ENCODE measurements at places on chromosomes 3 and 15.

GRCh38 chr3:30644615-30645014 lies 38.2 kb downstream of the TGFBR2 start:
- DNase-seq: peak; percentile 57

- no peak for DNase-seq
These were observed 268.4 kb upstream of the NSMCE3 start for GRCh38 chr15:29538044-29538443.

- DNase-seq: no peak
These were observed 63.2 kb downstream of the AKAP13 start for GRCh38 chr15:85443593-85444087.

- no peak for DNase-seq
These were observed 23.7 kb downstream of the CIP2A start for GRCh38 chr3:108565506-108565905.

DNA sequence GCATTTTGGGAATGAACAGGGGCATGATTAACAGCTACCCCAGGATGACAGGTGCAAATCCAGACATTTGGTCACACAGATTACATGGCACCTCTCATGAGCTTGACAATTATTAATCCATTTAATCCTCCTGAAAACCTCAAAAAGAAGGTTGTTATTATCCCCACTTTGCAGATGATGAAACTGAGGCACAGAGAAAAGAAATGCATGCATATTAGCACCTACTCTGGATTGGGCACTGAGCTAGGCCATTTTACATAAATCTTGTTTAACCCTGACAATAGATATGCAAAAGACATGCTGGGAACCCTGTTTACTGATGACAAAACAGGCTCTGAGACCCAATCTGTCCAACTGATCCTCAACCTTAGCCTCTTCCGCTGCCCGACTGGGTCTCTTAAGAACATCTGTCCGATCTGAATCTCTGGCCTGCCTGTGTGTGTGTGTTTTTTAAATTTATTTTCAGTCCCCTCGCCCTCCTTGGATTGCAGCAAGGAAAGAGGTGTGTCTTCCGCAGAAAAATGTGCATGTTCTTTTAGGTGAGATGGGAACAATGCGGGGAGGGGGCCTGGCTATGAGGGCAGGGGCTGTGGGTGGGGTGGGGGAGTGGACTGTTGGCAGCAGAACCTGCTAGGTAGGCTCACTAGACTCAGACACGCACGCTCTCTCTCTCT lies 162.5 kb downstream of the WNT7A start:
- no peak for DNase-seq

- DNase-seq: no peak
These were observed 305.4 kb upstream of the ROPN1 start for GRCh38 chr3:124297062-124297980.

GRCh38 chr3:45785605-45786150 lies 10.7 kb downstream of the SLC6A20 start:
- no peak for DNase-seq

- DNase-seq: no peak
These were observed 169.0 kb upstream of the SLC24A5 start for GRCh38 chr15:47951781-47952180.

DNA sequence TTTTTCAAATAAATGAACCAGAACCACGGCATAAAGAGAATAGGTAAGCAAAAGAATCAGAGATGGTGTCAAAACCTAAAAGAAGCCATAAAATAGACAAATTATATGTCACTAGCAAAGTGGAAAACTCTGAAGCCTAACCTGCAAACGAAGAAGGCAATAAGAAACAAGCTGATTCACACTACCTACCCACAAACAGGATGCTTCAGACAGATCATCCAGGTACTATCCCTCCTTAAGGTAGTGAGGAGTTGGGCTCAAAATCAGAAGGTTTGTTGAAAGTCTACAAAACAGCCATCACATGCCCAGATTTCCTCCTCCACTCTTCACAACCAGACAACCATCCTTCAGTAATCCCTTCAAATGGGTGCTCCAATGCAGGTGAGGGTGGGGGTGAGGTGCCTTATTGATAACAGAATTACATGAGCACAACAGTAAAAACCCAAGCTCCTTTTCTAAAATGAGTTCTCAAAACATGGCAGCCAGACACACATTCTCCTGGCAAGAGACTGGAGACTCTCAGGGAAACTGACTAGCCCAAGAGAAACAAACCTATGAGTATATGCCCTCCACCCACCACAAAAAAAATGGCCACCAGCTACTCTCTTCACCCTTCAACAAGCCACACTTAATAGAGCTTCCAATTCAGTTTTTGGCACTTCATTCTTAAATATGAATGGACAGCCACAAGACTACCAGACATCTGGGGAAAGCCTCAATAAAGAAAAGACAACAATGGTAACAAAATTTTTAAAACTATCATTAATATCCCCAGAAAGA lies 6.4 kb downstream of the KPNA1 start:
- no peak for DNase-seq

DNA sequence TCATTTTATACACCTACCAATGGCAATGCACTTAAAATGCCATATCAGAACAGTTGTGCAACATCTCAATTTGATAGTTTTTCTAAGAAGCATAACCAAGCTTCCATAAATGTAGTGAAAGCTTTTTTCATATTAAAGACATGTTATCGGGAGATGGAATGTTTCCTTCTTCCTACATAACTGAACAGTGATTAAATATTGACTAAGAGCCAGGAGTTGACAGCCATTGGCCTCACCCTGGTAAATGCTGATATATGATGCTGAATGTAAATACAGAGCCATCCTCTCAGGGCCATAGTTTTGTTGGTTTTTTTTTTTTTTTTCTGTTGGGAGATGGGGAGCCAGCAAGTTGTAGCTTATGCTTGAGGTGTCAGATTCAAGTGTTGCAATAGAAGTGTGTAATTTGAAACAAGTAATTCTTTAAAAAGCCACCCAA lies 203.3 kb upstream of the IL12A start:
- no peak for DNase-seq

GRCh38 chr3:16906682-16907081 lies 21.9 kb downstream of the PLCL2 start:
- DNase-seq: no peak

DNA sequence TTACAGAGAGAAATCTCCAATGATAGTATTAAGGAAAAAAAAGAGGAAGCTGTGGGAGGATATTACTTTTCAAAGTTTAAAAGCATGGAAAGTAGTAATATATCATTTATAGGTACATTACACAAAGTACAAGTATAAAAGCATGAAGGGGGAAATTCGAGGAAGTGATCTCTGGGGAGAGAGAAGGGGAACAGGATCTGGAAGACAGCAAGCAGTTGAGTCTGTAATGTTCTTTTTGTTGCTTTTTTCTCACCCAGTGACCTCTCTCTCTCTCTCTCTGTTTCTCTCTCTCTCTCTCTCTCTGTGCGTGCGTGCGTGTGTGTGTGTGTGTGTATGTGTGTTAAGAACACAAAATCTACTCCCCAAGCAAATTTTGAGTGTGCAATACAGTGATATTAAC lies 10.2 kb downstream of the C3orf20 start:
- no peak for DNase-seq

- DNase-seq: no peak
These were observed 29.5 kb downstream of the ATOSA start for GRCh38 chr15:52649686-52650085.

DNA sequence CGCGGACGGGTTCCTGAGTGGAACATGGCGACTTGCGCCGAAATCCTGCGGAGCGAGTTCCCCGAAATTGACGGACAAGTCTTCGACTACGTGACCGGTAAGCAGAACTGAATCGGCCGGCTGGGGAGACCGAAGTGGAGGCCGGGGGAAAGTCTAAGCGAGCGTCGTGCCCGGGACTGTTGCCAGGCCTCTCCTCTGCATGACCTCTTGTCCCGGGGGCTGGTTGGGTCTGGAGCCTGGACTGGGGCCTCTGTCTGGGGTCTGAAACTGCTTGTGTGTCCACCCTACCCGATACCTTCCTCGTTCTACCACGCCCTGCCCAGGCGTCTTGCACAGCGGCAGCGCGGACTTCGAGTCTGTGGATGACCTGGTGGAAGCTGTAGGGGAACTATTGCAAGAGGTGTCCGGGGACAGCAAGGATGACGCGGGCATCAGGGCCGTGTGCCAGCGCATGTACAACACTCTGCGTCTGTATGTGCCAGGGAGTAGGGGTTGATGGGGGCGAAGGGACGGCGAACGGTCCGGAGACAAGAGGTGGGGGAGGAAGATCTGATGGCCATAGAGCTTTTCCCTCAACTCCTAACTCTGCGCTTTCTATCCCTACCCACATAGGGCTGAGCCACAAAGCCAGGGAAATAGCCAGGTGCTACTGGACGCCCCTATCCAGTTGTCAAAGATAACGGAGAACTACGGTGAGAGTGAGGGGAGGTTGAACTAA lies at the start of gene ABCF3:
ABCF3 (plus strand) TSS at position 16 of the 718 bp plus-strand sequence; CDS start at position 25, 9 bp downstream.
- no peak for DNase-seq

- DNase-seq: no peak
These were observed 22.1 kb upstream of the HEG1 start for GRCh38 chr3:125077864-125078263.

DNA sequence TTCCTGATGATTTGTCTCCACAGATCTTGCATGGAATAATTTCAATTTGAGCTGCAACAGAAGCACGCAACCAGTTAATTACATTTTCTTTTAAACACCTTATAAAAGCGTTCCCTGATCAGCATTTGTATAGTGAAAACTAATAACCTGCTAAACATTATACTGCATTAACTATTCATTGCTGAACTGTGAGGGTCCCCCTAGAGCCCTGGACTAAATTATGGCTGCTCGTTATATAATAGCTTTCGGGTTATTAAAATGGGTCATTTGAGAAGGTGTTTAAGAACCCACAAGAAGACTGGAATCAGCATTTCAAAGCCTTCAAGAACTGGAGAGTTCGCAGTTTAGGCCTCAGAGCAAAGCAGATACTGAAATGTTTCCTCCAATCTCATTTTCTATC lies 52.9 kb upstream of the ICE2 start:
- DNase-seq: no peak

DNA sequence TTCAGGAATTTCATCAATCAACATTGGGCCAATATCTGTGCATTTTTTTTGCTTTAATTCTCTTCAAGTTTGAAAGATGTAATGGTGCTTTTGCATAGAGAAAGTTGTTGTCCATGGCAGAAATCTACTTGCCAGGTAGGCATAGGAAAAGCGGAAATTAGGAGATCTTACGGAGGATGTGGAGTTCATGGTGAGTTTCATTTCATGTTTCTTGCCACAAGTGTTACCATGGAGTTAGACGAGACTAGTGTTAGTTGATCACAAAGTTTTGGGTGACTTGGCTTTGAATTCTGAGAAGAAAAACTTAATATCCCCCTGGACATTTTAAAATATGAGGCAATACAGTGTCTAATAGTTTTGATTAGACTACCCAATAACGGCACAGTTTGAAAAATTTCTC lies 1.0 kb upstream of the P2RY13 start:
- no peak for DNase-seq

DNA sequence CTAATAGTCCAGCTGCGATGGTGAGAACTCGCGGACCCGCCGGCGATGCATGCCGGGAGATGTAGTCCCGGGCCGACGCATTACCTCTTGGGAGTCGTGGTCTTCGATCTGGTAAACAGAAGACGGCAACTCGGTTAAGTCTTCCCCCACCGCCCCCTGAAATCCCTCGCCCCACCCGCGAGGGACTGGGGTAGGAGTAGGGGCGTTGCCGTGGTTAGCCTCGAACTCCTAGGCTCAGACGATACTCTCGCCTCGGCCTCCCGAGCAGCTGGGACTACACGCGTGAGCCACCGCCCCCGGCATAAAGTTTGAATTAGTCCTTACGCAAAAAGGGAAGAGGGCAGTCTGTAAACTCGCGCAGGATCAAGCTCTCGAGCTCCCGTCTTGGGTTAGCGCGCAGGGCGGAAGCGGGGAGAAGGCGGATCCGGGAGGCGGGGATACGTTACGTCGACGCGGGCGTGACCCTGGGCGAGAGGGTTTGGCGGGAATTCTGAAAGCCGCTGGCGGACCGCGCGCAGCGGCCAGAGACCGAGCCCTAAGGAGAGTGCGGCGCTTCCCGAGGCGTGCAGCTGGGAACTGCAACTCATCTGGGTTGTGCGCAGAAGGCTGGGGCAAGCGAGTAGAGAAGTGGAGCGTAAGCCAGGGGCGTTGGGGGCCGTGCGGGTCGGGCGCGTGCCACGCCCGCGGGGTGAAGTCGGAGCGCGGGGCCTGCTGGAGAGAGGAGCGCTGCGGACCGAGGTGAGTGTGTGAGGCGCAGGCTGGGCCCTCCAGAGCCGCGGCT lies at the start of gene RAD51:
RAD51 (plus strand) TSS at position 487 of the 781 bp plus-strand sequence. CDS start 3,585 bp downstream, outside the sequence.
- peak; percentile 97 for DNase-seq

- DNase-seq: no peak
These were observed 916 bp downstream of the IDH3A start for GRCh38 chr15:78149805-78150751.

GRCh38 chr3:4584456-4585249 lies 91.5 kb downstream of the ITPR1 start:
- DNase-seq: peak; percentile 63

- DNase-seq: no peak
These were observed 53.1 kb upstream of the PRR23E start for GRCh38 chr3:127139601-127140500.

DNA sequence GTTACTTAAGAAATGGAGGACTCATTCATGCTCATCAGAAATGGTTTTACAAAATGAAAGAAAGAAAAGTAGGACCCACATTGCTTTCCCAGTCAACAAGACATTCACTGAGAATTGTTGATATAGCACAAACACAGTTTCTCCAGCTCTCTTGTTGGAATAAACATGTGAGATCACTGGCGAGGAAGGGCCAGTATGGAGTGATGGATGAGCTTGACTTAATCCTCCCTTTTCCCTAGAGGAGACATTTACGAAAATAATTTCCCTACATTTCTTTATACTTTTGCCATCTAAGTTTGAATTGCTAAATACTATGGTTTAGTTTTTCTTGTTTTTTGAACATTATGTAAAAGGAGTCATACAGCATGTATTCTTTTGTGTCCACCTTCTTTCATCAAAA lies 15.9 kb upstream of the UBE3A start:
- DNase-seq: no peak

- no peak for DNase-seq
These were observed 566.4 kb upstream of the SGO1 start for GRCh38 chr3:20752416-20752815.

DNA sequence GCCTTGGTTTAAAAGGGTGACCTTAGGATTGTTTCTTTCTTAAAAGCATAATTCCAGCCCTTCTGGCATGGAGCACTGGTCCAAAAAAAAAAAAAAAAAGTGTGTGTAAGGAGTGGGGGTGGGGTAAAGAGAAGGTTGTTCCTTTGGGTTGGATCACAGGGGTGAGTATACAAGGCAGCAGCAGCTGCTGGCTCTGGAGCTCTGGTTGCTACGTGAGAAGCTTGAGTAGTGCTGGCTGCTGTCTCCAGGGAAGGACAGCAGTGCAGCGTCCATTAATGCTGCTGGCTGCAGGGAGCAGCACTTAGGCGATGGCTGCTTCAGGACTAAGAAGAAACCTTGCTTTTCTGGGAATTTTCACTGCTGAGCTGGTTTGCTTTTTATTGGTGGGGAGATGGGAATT lies 2.3 kb downstream of the SETD5 start:
- DNase-seq: peak; percentile 55

DNA sequence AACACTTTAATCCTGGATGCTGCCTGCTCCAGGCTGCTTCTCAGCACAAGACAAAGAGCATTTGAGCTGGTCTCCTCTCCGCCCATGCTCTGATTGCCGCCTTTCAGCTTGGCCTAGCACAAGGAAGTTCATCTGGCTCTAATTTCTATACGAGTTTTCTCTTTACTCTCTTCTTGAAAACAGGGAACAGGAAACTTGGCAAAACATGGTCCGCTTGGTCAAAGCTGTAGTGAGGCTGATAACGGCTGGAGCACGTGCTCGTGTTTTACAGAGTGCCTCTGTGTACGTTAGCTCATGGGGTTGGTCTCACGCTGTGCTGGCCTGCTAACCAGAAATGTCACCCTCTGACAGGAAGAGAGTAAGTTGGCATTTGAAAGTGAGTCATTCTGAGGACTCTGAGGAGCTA lies 19.2 kb downstream of the RARRES1 start:
- peak; percentile 38 for DNase-seq

- DNase-seq: no peak
These were observed 6.4 kb downstream of the UBP1 start for GRCh38 chr3:33433843-33434242.
